ENCODE measurements at places on chromosomes 2 and 18.

- no peak for DNase-seq
Measured at GRCh38 chr18:67310826-67311225, 205.7 kb downstream of the DSEL start.

GRCh38 chr2:158255257-158255656, 153.6 kb downstream of the UPP2 start:
- no peak for DNase-seq

- no peak for DNase-seq
Measured at GRCh38 chr2:191601060-191601459, 76.9 kb upstream of the NABP1 start.

DNA sequence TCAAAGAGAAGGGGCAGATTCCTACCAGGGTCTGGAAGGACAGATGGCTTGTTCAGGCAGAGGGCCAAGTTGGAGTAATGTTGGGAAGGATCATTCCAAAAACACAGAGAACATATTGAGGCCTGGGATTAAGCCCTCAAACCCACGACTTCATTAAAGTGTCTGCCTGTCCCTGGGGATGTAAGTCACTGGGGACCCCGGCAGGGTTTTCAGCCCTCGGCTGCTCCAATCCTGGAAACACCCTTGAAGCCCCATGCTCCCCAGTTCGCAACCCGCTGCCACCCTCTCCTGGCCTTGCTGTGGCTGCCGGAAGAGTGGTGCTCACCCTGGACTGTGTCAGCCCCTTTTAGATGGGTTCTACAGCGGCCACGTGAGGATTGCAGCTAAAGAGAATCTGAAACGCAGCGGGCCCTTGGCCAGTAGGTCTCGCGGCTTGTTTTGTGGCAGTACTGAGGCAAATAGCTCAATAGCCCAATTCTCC, 79.9 kb downstream of the EPAS1 start:
- DNase-seq, result no peak

GRCh38 chr2:28678175-28678855, 73.3 kb upstream of the PPP1CB start:
- DNase-seq, result no peak

- no peak for DNase-seq
Measured at GRCh38 chr2:128187032-128187654, 96.1 kb downstream of the UGGT1 start.

Measured in activated CD4-positive, alpha-beta T cell treated with anti-CD3 and anti-CD28 coated beads for 36 hours (primary cell).